ENCODE measurements at places on chromosomes 6 and 20. TPM values are rescaled to one million over a fixed set of nuclear protein-coding genes. Genes with fewer than 3 reads are reported as not detected.

Gene PROCR
- total RNA-seq = 181 TPM

Gene PRSS35
- total RNA-seq = 1.8 TPM

Gene PSMB8
- total RNA-seq = 42.8 TPM

Gene POU5F1
- not detected for total RNA-seq

Gene NKX2-4
- not detected for total RNA-seq

Gene SALL4
- 0.19 TPM for total RNA-seq

Gene DACT2
- total RNA-seq = 1.7 TPM

Gene SIRPA
- total RNA-seq = 39.7 TPM

Gene SFTA2
- not detected for total RNA-seq

Gene TP53INP2
- total RNA-seq = 34.0 TPM

Gene CASS4
- 1.2 TPM for total RNA-seq

Gene XKR7
- not detected for total RNA-seq

Gene RCAN2
- total RNA-seq = 69.6 TPM

Gene COL11A2
- total RNA-seq = 0.43 TPM

Gene SLC17A2
- total RNA-seq = not detected

Gene PACRG
- total RNA-seq = 3.9 TPM

Gene SLC52A3
- total RNA-seq = 3.6 TPM

Gene SLC22A7
- total RNA-seq = not detected

Gene TJAP1
- total RNA-seq = 25.4 TPM

Gene TCP11
- total RNA-seq = not detected

Gene SLC22A1
- total RNA-seq = 1.8 TPM

Gene HDGFL1
- total RNA-seq = not detected

Gene TSHZ2
- 50.0 TPM for total RNA-seq

Gene CLVS2
- not detected for total RNA-seq

Gene PLG
- total RNA-seq = not detected

Gene SLC17A3
- total RNA-seq = not detected

Gene POPDC3
- not detected for total RNA-seq

Gene CCDC167
- 18.9 TPM for total RNA-seq

Gene TUBB1
- total RNA-seq = 0.43 TPM

Gene AIF1
- 18.1 TPM for total RNA-seq

All from posterior vena cava (tissue), 2 donors.